Esophagus squamous epithelium (tissue), 5 donors: ENCODE measurements at places on chromosomes 3 and 15. TPM values are rescaled to one million over a fixed set of nuclear protein-coding genes. Genes with fewer than 3 reads are reported as not detected.

RLBP1 gene
- not detected for total RNA-seq

- no peak for DNase-seq
These were observed 10.2 kb downstream of the GLCE start for GRCh38 chr15:69170597-69170996.

DNA sequence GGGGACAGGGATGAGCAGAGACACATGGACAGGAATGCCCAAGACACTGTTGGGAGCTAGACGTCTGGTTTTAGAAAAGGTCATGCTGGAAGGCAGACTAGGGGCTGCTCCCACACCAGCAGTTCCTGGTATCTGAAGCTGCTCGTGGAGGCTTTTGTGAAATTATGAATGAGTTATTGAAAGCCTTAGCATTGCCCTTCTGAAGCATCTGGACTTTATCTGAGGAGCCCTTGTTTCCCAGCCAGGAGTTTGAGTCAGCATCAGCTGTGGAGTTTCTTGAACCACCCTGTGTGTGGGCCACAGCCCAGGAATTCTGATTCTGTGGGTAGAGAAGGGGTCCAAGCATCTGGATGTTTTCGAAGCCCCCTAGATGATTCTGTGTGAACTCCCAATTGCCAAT is 258.7 kb downstream of the SLCO3A1 start:
- no peak for DNase-seq

GRCh38 chr3:11600501-11601282 is 43.0 kb downstream of the VGLL4 start:
- no peak for DNase-seq

- DNase-seq, result no peak
These were observed 37.6 kb upstream of the DUSP7 start for GRCh38 chr3:52093756-52094545.

GRCh38 chr3:179750720-179751328 is 98.0 kb downstream of the USP13 start:
- DNase-seq, result no peak

DNA sequence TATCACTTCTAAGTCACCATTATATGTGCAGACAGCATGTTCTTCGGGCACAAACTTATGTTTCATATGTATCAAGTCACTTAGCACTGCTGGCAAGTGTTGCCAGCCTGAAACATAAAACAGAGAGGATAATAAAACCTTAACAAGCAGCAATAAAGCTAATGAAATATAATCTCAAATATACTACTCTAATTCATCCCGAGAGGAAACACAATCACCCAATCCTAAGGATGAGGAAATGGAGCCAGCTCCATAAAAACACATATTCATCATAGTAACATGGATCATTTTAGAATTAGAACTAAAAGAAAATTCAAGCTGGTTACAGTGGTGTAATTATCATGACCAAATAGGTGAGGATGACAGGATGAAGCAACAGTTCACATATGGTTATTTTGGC is 1072.7 kb downstream of the EPHA3 start:
- DNase-seq, result no peak

SH2D7 gene
- not detected for total RNA-seq

IL17RC gene
- total RNA-seq, result 36.9 TPM
